ENCODE measurements at places on chromosomes 4 and X.

DNA sequence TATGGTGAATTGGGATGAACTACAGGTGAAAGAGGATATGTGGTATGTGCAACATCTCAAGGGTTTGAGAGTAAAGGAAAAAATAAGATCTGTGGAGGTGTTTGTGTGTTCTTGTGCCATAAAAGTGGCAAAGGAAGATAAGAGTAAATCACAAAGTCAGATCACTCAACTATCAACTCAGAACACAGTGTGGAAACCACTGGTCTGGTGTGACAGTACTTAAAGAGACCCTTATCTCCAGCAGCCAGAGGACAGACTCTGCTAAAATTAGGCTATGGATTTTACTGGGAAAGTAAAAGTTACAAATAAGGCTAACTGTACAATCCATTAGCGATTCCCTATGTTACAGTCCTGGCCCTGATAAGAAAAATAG lies 54.0 kb upstream of the PRDM8 start:
- DNase-seq = no peak

DNA sequence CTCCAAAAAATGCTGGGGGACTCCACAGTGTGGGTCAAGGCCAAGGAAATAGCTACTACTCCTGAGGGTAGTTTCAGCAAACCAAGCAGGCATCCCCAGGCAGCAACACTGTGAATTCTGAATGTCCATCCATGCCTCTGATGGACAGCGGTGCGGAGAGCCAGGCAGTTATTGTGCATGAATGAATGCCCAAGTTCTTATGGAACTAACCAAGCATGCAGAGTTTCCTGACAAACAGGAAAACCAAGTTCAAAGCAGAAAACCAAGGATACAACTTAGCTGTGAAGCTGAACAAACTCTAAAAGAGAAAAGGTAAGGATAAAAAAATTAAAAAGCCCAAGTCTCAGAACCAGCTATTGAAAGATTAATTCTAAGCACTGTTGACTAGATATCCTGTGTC lies 642.6 kb upstream of the HS3ST1 start:
- DNase-seq = no peak

DNA sequence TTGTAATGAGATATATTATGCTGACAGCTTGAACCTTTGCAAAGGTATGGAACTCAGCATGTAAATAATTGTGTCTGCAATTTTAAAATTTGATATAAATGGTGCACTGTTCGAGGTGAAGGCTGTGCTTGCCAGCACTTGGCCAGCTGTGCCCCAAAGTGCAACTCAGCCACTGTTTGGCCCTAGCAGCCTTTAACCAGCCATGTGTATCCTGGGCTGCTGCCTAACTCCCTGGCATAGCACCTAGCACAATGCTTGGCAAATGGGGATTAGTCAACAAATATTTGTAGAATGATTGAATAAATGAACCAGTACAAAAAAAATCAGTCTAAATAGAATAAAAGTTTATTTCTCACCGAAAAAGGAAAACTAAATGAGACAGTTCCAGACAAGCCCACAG lies 83.8 kb upstream of the ZIC3 start:
- DNase-seq = no peak

DNA sequence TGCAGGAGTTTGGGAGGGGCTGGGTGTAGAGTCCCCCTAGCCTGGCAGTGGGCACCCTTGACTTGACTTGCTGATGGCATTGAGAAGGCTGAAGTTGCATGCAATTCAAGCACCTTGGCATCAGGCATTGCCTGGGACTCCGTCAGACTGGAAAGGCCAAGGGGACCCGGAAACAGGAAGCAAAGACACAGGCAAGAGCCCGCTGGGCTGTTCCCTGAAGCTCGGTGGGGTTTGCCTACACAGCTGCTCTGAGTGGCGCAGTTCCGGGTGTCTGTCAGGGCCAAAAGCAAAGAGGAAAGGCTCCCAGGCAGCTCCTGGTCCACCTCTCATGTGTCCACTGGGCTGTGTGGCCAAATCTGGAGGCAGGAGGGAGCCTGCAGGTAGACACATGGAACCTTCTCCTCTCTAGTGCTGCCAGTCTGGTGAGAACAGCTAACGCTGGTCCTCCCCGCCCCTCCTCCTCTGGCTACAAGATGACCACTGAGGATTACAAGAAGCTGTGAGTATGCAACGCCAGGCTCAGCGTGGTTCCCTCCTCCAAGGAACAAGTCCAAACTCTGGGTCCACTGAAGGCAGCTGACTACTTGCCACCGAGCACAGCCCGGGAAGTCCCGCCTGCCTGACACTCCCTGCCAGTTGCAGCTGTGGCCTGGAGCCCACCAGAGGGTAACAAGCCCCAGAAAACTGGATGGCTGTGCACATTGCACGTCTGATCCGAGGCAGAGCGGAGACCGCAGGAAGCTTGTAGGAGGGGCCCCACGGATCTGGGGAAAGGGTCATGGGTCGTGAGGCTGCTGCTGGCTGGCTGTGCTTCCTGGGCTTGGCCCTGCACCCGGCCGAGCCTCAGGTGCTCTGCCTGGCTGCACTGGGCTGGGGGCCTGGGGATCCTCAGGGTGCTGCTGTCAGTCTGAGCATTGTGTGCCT lies 20.1 kb downstream of the ZNF185 start:
- no peak for DNase-seq

DNA sequence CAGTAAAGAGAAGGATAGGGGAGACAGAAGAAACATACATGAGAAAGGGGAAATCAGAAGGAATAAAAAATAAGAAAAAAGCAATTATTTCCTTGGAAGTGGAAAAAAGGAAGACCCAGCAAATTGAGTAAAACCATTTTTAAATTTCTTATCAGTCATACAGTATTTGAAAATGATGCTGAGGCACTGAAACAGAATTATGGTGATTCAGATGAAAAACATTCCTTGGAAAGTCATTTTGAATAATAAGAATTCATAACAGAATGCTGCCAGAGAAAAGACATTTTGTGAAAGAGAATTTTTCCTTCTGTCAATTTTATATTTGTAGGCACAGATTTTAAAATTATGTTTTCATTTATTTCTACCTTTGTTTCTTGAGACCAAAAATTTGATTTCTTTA lies 895.5 kb upstream of the EPHA5 start:
- DNase-seq = no peak

DNA sequence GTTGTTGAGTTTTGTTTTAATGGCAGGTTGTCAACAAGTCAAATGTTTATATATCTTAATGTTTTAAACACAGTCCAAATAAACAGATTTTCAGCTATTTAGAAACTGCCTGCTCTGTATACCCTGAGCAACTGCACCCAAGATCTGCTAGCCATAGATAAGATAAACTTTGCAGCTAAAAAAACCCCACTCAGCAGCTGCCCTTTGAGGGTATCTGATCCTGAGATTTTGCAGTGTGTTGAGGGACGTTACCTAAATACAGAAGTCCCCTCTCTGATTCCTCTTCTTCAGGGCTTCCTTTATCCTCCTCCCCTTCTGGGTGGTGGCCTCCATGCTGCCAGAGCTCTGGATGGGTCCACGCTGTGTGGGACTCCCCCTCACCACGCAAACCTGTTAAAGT lies 11.0 kb upstream of the FGG start:
- DNase-seq = no peak

DNA sequence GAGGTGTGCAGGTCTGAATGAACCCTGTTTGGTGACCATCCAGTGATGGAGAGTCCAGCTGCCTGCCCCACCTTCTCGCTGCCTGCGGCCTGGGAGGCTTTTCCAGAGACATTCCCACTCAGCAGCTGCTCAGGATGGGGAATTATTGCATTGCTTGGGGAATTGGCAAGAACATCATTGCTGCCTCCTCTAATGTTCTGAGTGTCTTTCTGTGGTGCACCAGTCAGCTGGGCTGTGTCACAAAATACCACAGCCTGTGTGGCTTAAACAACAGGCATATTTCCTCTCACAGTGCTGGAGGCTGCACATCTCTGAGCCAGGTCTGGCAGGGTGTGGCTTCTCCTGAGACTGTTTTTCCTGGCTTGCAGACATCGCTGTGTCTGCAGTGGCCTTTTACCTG lies 86.8 kb upstream of the AFAP1 start:
- no peak for DNase-seq

GRCh38 chrX:134444681-134445080 lies 15.3 kb upstream of the HPRT1 start:
- no peak for DNase-seq

DNA sequence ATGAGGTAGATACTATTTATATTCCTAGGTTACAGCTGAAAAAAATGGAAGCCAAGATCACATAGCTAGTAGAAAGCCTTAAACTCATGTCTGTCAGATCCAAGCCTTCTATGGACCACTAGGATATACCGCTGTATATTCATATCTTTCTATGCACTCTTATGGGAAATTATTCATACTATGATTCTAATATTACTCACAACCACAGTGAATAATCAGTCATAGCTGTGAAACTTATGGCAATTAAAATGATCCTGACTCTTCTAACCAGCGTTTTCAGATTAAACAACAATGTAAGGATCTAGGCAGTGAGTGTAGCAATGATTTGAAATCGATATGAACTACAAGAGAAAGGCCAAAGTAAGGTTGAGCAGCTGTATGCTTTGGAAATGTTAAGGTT lies 111.0 kb downstream of the RASGEF1B start:
- no peak for DNase-seq

DNA sequence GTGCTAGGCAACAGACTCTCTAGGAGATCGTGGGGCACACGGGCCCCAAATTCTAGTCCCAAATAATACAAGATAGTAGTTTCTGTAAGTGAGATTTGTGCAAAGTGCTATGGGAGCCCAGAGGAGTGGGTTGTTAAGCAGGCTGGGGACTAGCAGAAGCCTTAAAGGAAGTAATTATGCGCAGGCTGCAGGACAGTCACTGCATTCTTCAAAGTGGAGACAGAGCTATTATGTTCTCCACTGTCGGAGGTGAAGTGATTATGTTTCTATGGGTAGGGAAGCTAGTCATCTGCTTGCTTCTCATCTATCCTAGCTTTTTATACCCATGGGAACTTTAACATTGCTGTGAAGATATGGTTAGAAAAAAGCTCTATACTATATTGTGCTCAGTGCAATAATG lies 154.2 kb downstream of the CPE start:
- DNase-seq = no peak

DNA sequence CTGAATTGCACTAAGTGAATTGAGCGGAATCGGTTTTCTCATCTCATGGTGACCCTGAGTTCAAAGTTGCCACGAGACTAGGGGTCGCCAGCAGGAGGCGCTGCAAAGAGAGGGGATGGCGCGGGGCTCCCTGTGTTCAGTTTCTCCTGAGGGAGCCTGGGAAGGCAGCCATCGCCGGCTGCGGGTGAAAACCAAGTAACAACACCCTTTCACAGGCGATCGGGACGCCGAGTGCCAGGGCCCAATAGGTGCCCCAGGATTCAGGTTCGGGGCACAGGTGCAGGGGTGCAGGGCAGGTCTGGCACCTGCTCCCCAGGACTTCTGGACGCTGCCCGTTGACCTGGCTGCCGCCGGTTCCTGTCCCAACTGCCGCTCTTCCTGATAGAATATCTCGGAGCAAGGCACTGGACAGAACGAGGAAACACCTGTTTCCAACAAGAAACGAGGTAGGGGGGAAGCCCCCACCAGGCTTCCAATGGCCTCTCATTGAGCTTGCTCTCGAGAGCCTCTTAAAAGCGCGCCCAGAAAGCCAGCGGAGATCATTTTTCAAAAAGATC lies 1.1 kb upstream of the FGF16 start:
- no peak for DNase-seq

DNA sequence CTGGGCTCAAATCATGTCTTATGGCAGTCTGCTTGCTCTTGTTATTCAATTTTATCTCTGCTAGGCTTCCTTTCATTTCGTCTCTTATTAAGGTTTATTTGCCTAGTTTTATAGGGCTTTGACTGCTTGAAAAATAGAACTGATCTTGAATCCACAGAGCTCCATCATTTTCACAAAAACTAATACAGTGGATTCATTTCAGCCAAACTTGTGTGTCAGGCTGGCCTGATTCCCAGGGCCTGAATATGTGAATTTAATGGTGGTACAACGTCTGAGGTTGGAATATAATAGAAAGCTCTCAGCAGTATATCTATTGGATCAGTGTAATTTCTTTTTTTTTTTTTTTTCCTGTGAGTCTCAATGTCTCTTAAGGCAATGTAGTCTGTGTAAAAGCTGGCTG lies 123.3 kb downstream of the POU4F2 start:
- no peak for DNase-seq

GRCh38 chrX:18920566-18920965 lies 63.3 kb downstream of the PHKA2 start:
- DNase-seq = no peak

DNA sequence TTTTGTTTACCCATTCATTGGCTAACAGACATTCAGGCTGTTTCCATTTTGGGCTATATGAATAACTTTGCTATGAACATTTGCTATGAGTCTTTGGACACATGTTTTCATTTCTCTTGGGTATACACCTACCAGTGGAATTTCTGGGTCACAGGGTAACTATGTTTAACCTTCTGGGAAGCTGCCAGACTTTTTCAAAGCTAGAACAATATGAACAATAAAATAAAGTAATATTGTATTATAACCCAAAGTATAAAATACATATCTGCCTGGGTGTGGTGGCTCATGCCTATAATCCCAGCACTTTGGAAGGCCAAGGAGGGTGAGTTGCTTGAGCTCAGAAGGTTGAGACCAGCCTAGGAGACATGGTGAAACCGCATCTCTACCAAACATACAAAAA lies 90.6 kb downstream of the DLG3 start:
- no peak for DNase-seq

GRCh38 chr4:86928400-86929255 lies 6.2 kb upstream of the AFF1 start:
- DNase-seq = no peak

- no peak for DNase-seq
Measured at GRCh38 chr4:105598052-105598451, 45.6 kb downstream of the ARHGEF38 start.

GRCh38 chr4:84814094-84814750 lies 152.3 kb downstream of the WDFY3 start:
- no peak for DNase-seq

DNA sequence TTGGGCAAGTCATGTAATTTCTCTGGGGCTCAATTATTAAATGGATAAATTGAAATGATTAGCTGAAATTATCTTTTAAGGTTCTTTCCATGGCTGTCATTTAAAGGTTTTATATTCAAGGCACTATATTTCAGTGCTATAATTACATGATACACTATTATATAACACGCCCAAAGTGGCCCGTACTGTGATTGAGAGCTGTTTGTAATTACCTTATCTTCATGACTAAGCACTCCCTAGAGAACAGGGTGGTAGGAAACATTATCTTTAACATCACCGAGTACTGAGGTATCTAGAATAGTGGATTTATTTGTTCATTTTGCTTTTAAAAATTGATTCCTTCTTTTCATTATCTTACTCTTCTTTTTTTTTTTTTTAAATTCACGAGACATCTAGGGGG lies 79.0 kb downstream of the DIAPH2 start:
- DNase-seq = no peak

- DNase-seq = no peak
Measured at GRCh38 chr4:171947400-171947799, 134.2 kb downstream of the GALNTL6 start.

DNA sequence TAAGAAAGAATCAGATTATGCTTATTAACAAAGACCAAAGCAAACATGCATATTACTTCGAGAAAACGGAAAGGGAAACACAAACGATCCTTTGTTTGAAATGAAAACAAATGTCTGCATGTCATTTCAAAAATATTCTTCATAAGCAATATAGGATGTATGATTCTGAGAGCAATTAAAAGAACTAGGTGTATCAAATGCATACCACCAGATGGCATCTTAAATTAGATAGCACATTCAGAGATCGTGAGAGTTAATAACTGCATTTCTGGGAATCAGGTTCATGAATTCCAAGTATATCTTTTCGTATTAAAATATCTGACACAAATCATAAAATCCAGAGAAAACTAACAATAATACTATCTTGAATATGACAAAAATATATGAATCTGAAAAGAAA lies 159.5 kb downstream of the PPP3CA start:
- DNase-seq = no peak

- no peak for DNase-seq
Measured at GRCh38 chr4:22574880-22575279, 59.0 kb upstream of the ADGRA3 start.

All from activated T-cell treated with anti-CD3 and anti-CD28 coated beads, Interleukin-2, amount 50 U/mL, for 4 hours (primary cell).